ENCODE measurements at places on chromosomes 6 and 20.

DNA sequence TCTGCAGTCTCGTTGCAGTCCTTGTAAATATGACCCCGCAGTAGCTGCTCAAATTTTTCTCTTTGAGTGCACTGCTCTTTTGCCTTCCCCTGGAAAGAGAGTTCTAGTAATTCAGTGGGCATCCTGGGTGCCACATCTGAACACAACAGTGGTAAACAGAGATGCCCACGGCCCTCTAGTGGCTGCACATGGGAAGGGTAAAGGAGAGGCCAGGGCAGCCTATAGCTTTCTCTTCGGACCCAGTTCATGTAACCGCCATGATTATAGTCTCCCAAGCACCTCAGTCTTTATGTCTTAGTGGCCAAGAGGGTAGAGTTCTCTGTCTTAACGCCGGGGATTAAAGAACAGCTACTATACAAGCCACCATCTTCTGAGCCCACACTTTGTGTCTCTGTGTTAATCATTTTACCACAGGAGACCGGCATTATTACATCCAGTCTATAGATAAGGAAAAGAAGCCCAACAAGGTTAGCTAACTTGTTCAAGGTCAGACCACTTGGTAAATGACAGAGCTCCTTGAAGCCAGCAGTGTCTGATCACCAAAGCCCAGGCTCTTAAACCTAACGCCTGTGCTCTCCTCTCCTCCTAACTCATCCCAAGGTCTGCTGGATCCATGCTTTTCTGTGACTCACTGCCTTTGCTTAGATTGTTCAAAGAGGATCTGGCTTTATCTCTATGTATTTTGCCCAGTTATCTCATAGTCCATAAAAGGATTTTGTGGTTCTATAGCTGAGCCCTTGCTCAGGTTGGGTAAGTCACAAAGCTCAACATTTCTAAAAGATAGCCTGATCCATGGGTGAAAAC is 81.8 kb downstream of the ISM1 start:
- DNase-seq = peak; percentile 62

DNA sequence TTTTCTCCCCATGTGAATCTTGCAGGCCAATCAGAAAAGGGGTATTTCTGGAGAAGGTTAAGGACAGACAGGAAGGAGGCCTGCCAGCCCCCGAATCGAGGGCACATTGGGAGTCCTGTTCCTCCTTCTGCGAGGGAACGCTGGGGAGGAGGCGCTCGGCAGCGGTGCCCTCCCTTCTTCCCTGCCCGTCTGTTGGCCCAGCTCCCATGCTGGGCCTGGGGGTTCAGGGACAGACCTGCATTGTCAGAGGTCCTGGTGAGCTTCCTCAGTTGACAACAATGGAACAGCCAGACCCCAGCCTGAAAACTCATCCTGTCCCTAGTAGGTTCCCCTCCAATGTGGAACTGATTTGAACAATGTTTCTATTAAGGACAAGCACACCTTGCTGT is 15.1 kb upstream of the SYNJ2 start:
- no peak for DNase-seq

GRCh38 chr6:156471000-156471399 is 306.2 kb upstream of the ARID1B start:
- no peak for DNase-seq

GRCh38 chr6:77457720-77458349 is 5.5 kb downstream of the HTR1B start:
- DNase-seq = peak; percentile 45

DNA sequence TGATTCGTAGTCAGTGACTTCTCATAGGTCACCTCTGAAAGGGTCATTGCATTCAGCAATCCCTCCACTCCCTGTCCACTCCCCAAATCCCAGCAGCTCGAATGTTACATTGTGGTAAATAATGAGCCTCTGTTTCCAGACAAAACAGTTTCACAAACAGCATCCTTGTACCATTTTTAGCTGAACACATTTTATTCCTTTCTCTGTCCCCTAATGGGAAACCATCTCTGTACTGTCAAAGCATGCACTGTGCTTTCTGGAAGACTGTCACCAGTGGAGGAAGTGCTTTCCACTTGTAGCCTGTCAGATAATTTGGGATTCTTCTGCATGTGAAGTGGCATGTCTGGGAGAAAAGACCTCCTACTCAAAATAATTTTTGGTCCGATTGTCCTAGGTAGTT is 82.0 kb downstream of the SLC35F1 start:
- DNase-seq = no peak

DNA sequence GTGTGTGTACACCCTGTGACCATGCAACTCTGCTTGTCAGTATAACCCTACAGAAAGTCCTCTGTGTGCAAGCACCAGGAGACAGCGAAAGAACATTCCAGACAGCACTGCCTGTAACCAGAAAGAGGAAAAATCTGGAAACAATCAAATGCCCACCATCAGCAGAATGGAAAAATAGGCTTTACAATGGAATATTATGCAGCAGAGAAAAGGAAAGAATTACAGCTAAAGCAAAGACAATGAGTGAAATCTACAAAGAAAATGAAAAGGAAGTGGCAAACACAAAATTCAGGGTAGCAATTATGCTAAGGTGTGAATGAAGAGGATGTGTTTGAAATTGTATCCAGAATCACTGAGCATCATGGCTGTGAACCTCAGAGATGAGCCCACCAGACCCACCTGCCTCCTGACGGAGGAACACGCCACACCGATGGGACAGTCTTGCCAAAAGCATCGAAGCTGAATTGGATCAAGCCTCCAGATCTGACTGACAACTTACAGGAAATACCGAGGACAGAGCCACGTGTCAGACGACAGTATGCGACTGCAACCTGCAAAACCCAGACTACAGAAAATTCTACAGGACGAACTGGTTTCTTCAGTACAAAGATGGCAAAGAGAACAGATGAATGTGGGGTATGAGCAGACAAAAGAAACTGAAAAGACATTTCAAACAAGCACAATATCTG is 133.2 kb downstream of the NFATC2 start:
- no peak for DNase-seq

DNA sequence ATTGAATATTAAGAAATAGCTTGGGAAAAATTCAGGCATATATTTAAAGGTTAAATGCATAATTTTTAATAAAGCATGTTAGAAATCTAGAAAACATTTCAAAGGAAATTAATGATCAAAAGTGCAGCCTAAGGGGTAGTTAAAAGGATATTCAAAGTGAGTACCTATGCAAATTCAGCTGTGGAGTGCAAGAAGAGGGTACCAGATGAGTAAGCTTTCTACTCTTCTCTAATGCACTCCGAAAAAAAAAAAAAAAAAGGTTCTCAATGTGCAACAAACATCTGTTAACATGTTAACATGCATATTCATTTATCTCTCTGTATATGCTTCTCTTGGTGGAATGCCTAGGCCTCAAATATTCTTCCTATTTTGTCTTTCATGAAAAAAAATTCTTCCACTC is 32.0 kb upstream of the KATNA1 start:
- no peak for DNase-seq

DNA sequence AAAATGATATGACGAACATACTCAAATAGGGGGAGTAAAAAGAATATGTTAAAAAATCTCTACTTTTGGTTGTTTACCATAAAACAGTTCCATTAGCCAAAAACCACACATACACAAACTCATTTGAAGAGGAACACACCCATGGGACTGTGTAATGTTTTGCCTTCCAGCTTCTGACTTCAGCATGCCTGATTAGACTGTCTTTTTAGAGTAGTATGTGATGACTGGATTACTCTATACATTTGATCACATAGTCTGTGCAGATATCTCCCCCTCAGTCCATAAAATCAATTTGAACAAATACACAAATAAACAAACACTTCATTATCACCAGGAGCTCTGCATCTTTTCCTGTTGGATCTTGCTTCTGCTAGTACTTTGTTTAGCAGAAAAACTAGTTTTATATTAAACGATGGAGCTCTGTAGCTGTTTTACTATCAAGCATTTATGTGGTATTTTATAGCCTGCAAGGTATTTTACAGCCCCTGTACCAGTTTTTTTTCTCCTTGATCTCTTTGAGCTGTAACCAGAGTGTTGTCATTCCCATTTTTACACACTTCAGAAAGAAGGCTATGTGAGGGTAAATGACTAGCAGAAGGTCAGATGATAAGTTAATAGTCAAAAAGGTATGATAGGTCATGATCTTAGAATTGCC is 866.5 kb upstream of the MAP3K7 start:
- no peak for DNase-seq

DNA sequence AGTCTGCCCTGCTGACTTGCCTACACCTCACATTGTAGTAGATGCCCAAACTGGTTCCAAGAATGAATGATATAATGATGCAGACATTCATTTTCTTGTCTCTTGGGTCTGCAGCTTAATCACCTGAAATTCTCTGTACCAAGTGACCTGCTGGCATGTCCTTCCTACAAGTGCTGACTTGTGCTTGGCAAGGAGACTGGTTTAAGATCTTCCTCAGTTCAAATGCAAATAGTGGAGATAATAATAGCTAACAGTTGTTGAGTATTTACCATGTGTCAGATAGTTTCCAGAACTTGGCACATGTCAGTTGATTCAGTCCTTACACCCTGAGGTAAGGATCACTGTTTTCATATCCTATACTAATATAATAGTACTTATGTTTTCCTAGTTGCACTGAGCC is 223.4 kb downstream of the SLC24A3 start:
- DNase-seq = no peak
